ENCODE measurements at places on chromosomes 3 and 15. TPM values are rescaled to one million over a fixed set of nuclear protein-coding genes. Genes with fewer than 3 reads are reported as not detected.

The MESP2 gene
- 0.41 TPM for total RNA-seq

The PLCL2 gene
- 37.5 TPM for total RNA-seq

The OXTR gene
- 1.1 TPM for total RNA-seq

The ECE2 gene
- not detected for total RNA-seq

The ZNF639 gene
- 39.0 TPM for total RNA-seq

The TP63 gene
- 2.9 TPM for total RNA-seq

The ZFAND6 gene
- total RNA-seq, result 165 TPM

The CCR5 gene
- total RNA-seq, result 0.47 TPM

The CHL1 gene
- total RNA-seq, result 23.9 TPM

The TMCO5A gene
- total RNA-seq, result not detected

The DAZL gene
- total RNA-seq, result not detected

The VWA5B2 gene
- total RNA-seq, result 0.99 TPM

The TKT gene
- total RNA-seq, result 194 TPM

The CSTA gene
- total RNA-seq, result 2.0 TPM

The WNT5A gene
- total RNA-seq, result 84.9 TPM

The OSBPL10 gene
- 36.4 TPM for total RNA-seq

The SERPINI2 gene
- total RNA-seq, result 0.82 TPM

The SPINK8 gene
- not detected for total RNA-seq

The SLC24A5 gene
- 0.18 TPM for total RNA-seq

The GOLGA8S gene
- total RNA-seq, result 0.12 TPM

The ABHD17C gene
- 21.8 TPM for total RNA-seq

The HIGD2B gene
- total RNA-seq, result not detected

The XYLB gene
- total RNA-seq, result 14.3 TPM

The SYNPR gene
- not detected for total RNA-seq

The MOBP gene
- not detected for total RNA-seq

The NLGN1 gene
- total RNA-seq, result 5.4 TPM

The SI gene
- under 0.01 TPM for total RNA-seq

The CHCHD6 gene
- 12.4 TPM for total RNA-seq

The RARRES1 gene
- 22.3 TPM for total RNA-seq

The PIK3CA gene
- 24.8 TPM for total RNA-seq

The MED12L gene
- total RNA-seq, result 5.9 TPM

The HTR3E gene
- not detected for total RNA-seq

The UPK1B gene
- 8.8 TPM for total RNA-seq

The SCG5 gene
- total RNA-seq, result 7.6 TPM

The WNT7A gene
- not detected for total RNA-seq

The RASGRP1 gene
- total RNA-seq, result 12.7 TPM

The TNNC1 gene
- 97.2 TPM for total RNA-seq

The CCDC13 gene
- 2.0 TPM for total RNA-seq

The MRPL47 gene
- 24.6 TPM for total RNA-seq

The AGBL1 gene
- total RNA-seq, result 9.9 TPM

The THRB gene
- 22.3 TPM for total RNA-seq

The IL12A gene
- total RNA-seq, result 2.5 TPM

The PRICKLE2 gene
- 50.5 TPM for total RNA-seq

The SLC2A2 gene
- total RNA-seq, result 15.0 TPM

The SKOR1 gene
- 0.29 TPM for total RNA-seq

The ZCWPW2 gene
- 1.1 TPM for total RNA-seq

The DLEC1 gene
- 2.4 TPM for total RNA-seq

The GCSAM gene
- total RNA-seq, result 0.99 TPM

The ISL2 gene
- total RNA-seq, result 0.29 TPM

The FHIT gene
- total RNA-seq, result 19.4 TPM

The GADL1 gene
- 6.2 TPM for total RNA-seq
